ENCODE measurements at places on chromosomes 4 and X.

DNA sequence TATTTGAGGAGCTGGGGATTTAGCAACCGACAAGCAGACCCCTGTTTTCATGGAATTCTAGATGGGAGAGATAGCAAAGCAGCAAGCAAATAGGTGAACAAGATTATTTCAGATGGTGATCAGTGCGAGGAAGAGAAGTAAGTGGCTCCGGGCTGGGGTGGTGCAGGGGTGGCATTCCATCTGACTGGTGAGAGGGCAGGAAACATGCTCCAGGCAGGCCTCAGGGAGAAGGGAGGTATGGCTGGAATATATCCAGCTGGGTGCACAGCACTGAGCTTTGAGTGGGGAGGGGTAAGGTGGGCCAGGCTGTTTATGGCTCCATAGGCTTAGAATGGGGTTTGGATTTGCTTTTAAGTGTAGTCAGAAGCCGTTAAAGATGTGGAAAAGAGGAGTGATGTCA, 21.2 kb downstream of the PTTG2 start:
- DNase-seq = no peak

DNA sequence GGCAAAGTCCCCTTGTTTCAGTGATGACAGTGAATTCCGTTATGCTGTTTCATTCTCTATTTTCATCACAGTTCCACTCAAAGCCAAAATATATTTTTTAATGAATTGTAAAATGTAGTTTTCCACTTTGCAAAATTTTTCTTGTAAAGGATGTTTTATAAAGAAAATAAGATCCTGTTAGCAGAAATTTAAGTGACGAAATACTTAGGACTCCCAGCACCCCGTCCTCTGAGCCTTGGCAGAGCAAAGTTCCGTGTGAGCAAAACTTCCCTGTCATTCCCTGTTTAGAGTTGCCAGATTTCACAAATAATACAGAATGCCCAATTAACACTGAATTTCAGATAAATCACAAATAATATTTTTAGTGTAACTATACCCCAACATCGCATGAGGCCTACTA, 81.0 kb upstream of the RBPJ start:
- DNase-seq = no peak

- no peak for DNase-seq
Observed at GRCh38 chr4:69876071-69876470, 16.1 kb upstream of the SULT1E1 start.

DNA sequence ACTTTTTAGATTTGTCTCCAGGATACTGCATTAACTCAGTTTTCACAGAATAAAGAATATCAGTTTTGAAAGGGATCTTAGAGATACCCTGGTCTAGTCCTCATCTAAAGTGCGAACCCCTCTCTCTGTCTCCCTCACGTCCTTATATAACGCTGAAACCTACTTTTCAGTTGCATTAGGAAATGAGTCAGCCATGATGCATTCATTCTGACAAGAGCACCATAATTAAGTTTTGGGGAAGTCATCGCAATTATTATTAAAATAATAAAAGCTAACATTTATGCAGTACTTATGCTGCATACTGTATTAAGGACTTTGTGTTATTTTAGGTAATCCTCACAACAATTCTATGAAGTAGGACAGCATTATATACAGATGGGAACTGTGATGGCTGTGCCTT, 116.1 kb downstream of the REELD1 start:
- no peak for DNase-seq

DNA sequence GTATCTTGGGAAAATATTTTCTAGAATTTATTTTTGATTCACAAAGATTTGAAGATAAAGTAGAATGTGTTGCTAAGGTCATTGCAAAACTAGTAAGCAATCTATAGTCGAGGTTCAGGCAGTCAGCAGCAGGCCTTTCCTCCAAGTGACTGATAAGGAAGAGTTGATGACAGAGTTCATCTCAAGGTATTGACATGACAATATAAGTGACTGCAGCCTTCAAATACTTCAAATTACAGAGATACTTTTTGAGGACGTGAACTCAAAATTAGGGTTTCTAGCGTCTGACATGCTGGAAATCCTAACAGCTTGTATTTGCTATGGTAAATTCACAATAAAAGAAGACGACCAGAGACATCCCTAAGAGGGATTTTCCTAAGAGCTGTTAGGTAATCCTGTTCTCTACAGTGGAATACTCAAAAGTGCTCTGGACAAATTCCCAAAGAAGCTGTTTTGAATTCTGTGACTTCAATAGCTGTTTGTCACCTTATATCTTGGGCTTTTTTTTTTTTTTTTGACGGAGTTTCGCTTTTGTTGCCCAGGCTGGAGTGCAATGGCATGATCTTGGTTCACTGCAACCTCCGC, 7.4 kb downstream of the ARHGAP10 start:
- no peak for DNase-seq

DNA sequence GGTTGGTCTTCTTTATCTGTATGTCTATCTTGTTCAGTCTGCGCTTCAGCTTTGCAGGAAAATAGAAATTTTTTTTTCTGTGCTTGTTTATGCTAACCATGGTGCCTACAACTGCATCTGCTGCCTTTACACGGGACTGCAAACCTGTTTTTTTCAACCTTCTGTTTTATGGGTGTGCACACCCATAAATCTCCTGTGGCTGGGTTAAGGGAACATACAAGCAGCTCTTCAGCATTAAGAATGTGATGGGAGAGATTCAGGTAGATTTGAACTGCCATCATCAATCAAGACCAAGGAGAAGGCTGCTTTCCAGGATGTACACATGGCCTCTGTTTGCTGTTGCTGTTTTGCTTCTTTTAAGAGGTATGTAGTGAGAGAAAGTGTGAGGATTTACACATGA, 502.9 kb downstream of the ANKRD50 start:
- no peak for DNase-seq

DNA sequence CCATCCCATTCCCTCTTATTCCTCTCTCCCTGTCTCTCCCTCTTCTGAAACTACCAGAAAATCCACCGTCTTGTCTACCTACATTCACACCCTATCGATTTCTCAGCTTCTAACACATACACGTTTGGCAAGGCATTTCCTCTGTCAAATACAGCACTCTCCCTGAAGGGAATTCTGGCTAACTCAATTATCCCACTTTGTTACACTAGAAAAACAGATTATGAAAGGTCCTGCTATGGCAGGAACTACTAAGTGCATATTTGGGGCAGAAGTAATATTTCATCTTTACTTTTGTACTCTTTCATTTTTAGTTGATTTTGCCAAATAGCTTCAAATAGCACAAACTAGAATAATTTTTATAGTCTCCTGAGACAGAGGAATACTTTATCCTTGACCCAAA, 46.6 kb upstream of the KLHL8 start:
- DNase-seq = no peak

DNA sequence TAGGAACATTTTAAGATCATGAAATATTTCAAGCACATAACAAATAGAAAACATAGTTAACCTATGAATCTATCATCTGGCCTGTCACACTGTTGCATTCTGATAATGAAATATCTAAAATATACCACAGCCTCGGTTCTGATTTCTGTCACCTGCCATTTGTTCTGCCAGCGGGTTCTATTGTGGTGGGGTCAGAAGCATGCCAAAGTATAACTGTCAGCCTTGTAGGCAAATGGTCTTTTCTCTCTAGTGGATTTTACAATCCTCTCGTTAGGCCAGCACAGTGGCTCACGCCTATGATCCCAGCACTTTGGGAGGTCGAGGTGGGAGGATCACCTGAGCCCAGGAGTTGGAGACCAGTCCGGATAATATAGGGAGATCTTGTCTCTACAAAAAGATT, 47.9 kb downstream of the HTRA3 start:
- no peak for DNase-seq

DNA sequence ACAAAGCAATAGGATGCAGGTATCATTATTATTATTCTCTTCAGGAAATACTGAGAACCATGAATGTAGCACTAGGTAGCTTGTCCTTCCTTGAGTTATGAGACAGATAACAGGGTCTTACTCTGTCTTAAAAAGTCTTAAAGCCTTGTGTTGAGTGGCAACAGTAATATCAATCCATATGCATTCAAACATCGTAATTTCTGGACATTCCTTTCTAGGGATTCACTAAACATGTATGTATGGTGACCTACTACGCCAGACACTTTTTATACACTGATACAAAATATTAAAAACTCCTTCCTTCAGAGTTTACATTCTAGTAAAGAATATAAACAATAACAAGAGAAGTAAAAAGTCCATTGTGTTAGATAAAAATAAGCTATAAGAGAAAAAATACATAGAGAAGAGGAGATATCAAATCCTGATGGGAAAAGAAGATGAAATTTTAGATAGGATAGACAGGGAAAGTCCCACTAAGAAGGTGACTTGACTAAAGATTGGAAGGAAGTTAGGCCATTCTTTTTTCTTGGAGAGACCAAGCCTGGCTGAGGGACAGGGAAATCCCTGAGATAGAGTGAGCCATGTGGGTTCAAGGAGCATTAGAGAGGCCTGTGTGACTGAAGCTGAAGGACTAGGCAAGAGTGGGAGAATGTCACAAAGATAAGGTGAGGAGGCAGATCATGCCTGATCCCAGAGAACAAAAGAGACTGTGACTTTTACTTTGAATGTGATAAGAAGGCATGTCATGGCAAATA, 5.0 kb upstream of the DDX60L start:
- no peak for DNase-seq

GRCh38 chr4:77600521-77601451, 4.8 kb upstream of the CXCL13 start:
- DNase-seq = peak; percentile 40

- DNase-seq = no peak
Observed at GRCh38 chr4:177511611-177512010, 69.4 kb upstream of the AGA start.

- DNase-seq = no peak
Observed at GRCh38 chr4:93515208-93515607, 313.3 kb upstream of the ATOH1 start.

DNA sequence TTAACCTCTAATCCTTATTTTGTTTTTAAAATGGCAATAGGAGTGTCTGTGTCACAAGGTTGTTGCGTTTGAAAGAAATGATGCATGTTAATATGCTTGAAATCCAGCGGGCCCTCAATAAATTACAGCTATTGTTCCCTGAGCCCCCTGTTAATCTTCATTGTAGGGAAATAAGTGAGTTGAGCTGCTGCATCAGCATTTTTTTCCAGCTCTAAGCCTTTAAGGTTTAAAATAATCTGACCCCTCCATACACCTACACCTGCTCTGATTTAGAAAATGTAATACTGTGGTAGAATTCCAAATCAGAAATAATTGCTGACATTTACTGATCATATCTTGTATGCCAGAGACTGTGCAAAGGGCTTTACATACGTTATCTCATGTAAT, 2.6 kb upstream of the MSMO1 start:
- no peak for DNase-seq

- DNase-seq = no peak
Observed at GRCh38 chr4:30536231-30536630, 183.9 kb upstream of the PCDH7 start.

DNA sequence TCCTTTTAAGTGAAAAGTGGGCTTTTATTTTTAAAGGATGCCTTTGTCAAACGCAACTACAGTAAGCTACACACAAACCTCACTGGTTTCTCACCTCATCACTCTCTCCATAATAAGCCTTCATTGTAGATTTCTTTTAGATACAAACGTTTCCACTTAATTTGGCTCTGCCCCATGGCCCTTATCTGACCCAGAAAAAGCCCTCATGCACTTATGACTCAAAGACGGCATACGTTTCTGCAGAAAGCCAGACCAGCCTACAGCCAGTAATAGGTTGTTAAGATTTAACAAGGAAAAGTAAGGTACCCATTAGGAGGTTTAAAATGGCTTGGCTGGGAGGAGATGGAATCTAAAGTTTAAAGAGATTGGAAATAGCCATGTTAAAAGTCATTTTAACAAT, 914.6 kb upstream of the INTU start:
- DNase-seq = no peak

DNA sequence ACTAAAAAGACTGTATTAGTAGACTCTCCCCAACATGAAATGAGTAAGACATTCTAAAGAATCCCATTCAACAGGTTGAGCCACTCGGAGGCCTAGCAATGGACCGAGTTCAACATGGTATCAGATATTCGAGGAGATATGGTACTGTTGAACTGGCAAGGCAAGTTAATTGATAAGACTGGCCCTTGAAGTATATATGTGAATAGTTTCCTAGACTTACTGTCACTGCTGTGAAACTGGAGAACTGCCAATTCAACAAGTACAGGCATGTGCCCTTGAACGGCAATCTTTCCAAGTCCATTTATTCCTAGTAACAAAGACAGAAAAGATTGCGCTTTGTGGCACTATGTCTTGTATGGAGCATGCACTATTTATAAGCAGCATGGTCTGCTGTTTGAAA, 24.4 kb downstream of the FAT1 start:
- no peak for DNase-seq

GRCh38 chrX:39202641-39203040, 401.4 kb downstream of the MID1IP1 start:
- DNase-seq = no peak

DNA sequence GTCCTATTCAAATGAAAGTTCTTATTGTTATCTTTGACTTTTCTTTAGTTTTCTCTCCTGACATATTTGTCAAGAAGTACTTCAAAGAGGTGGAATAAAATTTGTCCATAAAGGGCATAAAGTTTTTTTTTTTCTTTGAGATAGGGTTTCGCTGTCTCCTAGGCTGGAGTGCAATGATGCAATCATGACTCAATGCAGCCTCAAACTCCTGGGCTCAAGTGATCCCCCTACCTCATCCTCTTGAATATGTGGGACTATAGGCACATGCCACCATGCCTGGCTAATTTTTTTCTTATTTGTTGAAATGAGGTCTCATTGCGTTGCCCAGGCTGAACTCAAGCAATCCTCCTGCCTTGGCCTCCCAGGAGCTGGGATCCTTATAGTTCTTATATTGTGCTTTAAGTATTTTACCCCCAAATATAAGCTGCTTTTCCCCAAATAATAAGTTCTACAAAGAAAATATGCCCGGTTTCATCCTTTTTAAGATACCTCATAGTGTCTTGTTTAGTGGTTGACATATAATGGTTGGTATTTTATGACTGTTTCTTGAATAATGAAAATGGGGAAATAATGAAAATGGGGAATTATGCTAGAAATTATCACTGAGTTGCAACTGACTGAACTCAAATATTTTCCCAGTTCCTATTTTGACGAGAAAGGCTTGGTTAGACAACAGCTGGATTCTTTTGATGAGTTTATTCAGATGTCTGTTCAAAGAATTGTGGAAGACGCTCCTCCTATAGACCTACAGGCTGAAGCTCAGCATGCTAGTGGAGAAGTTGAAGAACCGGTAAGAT, 11.6 kb downstream of the POLR2B start:
- DNase-seq = no peak

DNA sequence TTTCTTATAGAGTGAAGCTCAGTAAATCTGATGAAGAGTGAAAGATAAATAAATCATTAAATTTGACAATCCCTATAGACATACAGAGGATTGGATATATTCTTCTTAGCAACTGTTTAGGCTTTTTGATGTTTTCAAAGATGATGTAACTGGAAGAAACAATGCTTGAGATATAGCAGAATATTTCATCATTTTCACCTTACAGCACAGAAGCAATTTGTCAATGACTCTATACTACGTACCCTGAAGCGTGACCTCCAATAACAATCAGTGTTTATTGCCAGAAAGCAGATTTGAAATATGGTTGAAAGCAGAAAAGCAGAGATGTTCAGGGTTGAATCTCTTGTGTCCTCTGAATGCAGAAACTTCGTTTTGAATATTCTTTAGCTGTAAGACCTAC, 228.4 kb downstream of the DTHD1 start:
- no peak for DNase-seq
